NCI-H187 (cell line): ENCODE measurements at places on chromosomes 4 and X.

- no peak for DNase-seq
Observed at GRCh38 chrX:14673764-14674163, 144.4 kb downstream of the GLRA2 start.

DNA sequence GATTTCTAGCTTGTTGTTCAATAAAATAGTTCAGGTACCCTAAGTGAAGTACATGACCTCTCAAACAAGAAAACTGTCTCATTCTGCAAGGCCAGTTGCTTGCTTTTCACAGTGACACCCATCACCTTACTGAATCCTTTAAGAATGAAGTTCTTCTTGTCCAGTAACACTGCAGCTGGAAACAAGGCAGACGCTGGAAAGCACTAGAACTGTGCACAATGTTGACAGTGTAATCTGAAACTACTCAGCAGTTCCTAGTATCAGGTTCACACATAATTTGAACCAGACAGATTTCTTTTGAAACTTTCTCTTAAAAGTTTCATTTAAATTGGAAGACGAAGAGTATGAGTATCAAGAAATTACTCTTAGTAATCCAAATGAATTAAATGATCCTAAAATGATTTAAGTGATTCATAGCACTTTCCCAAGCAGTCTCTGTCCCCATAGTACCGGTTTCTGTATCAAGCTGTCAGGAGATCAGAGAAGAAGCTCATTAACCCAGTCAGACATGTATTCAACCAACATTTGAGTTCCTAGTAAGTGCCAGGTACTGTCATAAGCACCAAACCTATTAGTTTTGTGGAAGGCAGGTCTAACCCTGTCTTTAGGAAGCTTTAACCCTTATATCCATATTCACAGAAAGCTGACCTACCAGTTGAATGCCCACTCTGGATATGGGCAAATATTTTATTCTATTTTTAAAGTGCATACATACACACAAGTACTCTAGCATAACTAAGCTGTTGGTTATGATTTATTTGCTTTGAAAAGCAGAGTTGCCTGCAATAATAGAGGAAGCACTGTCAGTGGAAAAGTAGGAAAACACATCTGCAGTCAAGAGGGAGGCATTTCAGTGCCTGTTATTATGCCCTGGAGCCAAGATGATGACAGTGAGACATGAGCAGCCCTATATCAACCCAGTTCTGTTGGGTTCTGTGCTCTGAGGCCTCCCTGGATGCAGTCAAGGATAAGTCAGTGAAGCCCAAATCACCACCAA is 63.6 kb downstream of the PALLD start:
- no peak for DNase-seq

DNA sequence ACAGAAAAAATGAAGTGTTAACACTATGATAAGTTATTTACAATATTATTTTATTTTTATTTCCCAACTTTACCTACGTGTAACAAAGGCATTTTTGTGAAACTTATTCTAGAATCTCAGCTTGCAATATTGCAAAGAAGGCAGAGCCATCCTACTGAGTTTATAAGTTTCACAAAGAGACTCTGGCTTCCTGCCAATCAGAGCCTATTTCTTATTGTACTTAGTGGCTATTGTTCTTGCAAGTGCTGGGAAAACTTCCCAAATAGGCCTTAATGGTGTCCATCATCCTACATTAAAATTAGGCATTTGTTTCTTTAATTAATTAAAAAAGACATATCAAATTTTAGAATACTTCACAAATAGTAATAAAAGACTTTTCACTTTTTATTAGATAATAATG is 233.2 kb downstream of the EPHA5 start:
- no peak for DNase-seq

GRCh38 chr4:175622887-175623286 is 189.2 kb downstream of the GPM6A start:
- DNase-seq, result no peak

DNA sequence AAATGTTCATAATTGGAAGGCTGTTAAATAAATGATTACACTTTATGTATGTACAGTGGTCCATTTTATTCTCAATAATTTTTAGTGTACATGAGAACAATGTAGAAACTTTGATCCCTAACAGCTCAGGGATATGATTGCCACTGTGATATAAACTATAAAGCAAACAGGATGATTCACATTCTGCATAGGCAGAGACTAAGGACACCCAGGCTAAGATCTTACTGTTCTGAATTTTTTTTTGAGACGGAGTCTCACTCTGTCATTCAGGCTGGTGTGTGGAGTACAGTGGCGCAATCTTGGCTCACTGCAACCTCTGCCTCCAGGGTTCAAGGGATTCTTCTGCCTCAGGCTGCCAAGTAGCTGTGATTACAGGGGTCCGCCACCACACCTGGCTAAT is 186.6 kb downstream of the PDGFC start:
- no peak for DNase-seq

DNA sequence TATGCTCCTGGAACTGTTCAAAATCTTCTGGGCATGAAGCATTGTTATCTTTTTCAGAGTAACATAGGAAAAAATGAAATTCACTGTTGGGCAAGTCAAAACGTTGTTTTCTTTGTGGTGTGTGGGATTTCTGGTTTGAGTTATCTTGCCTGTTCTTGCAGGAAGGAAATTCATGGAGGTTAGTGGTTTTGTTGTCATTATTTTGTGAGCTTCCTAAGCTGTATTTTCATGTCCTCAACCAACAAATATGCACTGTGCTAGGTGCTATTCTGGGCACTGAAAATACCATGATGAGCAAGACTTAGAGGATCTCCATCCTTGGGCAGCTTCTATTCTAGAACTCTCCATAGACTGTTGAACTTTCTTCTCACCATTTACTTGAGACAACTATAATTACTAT is 16.9 kb downstream of the SPINK2 start:
- no peak for DNase-seq
